ENCODE measurements at places on chromosomes 12 and 14. TPM values are rescaled to one million over a fixed set of nuclear protein-coding genes. Genes with fewer than 3 reads are reported as not detected.

The ACVR1B gene
- 17.3 TPM for total RNA-seq

The CD27 gene
- total RNA-seq = not detected

The RPS6KL1 gene
- 16.4 TPM for total RNA-seq

The TFCP2 gene
- total RNA-seq = 19.6 TPM

The PPP1R1A gene
- not detected for total RNA-seq

The RNASE1 gene
- 40.2 TPM for total RNA-seq

GRCh38 chr12:89085421-89085820 lies 266.9 kb downstream of the DUSP6 start:
- H3K27ac ChIP-seq = no peak overlapping the region
- no peaks in the 10 kb centered on the region for H3K36me3 ChIP-seq
- no peaks in the 10 kb centered on the region for H3K27me3 ChIP-seq
- no peak for DNase-seq
- peaks cover 22% of the 10 kb centered on the region for H3K4me1 ChIP-seq

GRCh38 chr12:69483700-69484099 lies 13.5 kb downstream of the FRS2 start:
- H3K27me3 ChIP-seq = no peaks in the 10 kb centered on the region
- H3K4me3 ChIP-seq = no peak overlapping the region
- no peak overlapping the region for H3K27ac ChIP-seq
- H3K36me3 ChIP-seq = peaks cover 6% of the 10 kb centered on the region

DNA sequence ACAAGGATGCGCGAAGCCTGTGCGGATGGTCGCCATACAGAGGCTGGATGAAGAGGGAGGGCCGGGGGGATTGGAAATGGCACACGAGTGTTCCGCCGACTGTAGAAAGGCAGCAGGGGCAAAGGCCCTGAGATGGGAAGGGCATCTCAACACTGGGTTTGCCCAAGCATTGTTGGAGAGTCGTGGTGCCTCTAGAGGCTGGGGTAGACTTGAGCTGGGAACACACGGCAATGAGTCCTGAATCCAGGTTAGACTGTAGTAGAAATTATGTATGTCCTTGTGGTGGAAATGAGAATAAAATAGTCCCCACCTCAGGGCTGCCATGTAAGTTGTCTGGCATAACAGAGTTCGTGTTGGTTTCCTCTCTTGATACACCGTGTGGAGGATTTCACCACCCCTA lies 83.8 kb upstream of the CCND2 start:
- no peaks in the 10 kb centered on the region for H3K4me1 ChIP-seq
- no peak overlapping the region for H3K4me3 ChIP-seq
- DNase-seq = no peak

DNA sequence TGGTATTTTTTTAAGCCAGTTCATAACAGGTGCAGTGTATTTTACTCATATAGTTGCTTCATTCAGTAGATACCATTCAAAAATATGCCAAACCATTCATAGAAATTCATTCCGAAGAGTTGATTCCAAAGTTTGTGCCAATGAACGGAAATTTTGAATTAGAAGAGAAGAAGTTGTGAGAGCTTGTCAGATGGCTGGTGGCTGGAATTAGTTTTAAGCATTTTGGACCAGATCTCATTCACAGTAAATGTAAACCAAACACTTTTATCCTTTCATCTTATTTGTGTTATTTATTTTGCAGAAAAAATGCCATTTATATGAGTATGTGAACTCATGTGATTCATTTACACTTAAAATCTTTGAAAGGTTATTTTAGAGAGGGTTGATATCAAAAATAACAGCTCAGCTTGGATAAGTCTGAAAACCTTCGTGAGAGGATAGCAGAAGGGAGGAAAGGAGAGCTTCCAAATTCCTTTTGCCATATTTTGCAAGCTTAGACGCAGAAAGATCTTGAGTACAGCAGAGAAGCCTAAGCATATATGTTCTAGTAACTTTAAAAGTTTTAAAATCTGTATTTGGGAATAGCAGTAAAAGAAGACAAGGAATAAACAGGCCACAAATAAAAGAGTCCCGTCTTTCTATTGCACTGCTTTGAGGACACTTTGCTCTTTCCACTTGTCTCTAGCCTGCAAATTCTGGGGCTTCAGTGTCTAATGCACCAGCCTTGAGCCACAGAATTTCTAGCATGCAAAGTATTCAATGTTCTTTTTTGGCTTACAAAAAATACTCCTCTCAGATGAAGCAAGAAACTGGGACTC lies 253.6 kb upstream of the FLRT2 start:
- H3K27me3 ChIP-seq = no peaks in the 10 kb centered on the region
- H3K27ac ChIP-seq = no peak overlapping the region
- no peaks in the 10 kb centered on the region for H3K36me3 ChIP-seq
- no peak for DNase-seq

DNA sequence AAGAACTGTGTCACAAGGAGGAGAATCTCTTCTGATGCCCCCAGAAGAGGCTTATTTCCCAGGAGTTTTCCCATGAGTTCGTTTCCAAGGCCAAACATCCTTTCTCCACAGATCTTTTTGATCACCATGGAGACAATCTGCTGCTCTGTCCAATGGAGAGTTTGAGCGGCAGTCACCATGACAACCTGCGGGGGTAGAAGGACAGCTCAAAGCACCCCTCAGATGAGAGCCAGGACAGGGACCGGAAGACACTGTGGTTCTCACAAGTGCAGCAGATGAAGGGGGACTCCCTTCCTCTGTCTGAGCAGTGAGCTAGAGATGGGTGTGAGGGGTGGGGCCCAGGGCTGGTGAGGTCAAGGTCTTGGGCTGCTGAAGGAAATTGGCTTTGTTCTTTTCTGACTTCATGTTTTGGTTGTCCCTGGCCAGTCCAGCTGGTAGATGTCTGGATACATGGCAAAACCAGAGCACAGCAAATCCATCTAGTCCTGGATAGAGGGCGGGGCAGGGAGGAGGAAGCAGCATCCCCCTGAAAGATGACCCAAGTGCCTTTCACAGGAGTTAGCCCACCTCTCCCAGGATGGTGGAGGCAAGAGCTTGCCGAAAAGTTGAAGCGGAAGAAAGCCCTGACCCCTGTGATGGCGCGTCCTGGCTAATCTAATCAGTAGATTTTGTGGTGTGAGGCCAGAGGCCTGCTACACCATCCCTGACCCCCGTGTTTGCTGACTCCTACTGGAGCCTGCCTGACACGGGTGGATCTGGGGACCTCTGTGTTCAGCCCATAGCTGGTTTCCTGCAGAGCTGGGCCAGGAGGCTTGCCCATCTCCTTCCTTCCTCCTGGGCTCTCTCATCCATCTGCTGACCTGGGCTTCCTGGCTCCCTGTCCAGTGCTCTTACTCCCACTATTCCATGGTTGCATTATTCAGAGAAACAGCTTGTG lies 24.4 kb downstream of the DHRS2 start:
- peaks cover 71% of the 10 kb centered on the region for H3K27me3 ChIP-seq
- no peak for DNase-seq
- H3K27ac ChIP-seq = no peak overlapping the region
- H3K4me3 ChIP-seq = no peak overlapping the region

- peaks cover 27% of the 10 kb centered on the region for H3K4me1 ChIP-seq
- DNase-seq = no peak
- H3K4me3 ChIP-seq = no peak overlapping the region
- no peak overlapping the region for H3K27ac ChIP-seq
- H3K36me3 ChIP-seq = no peaks in the 10 kb centered on the region
- no peaks in the 10 kb centered on the region for H3K27me3 ChIP-seq
Observed at GRCh38 chr12:82458101-82458500, 99.8 kb downstream of the METTL25 start.

Data from Calu3 (cell line).